CD8-positive, alpha-beta T cell (primary cell): ENCODE measurements at places on chromosomes 3 and 15.

GRCh38 chr15:88465633-88466224 lies 1.5 kb downstream of the MRPL46 start:
- no peak for DNase-seq

GRCh38 chr15:43241100-43241499 lies 20.3 kb upstream of the EPB42 start:
- no peak for DNase-seq

GRCh38 chr3:105829229-105829628 lies 39.6 kb downstream of the CBLB start:
- DNase-seq: peak; percentile 38

GRCh38 chr15:70195587-70196305 lies 98.0 kb upstream of the TLE3 start:
- DNase-seq: no peak

DNA sequence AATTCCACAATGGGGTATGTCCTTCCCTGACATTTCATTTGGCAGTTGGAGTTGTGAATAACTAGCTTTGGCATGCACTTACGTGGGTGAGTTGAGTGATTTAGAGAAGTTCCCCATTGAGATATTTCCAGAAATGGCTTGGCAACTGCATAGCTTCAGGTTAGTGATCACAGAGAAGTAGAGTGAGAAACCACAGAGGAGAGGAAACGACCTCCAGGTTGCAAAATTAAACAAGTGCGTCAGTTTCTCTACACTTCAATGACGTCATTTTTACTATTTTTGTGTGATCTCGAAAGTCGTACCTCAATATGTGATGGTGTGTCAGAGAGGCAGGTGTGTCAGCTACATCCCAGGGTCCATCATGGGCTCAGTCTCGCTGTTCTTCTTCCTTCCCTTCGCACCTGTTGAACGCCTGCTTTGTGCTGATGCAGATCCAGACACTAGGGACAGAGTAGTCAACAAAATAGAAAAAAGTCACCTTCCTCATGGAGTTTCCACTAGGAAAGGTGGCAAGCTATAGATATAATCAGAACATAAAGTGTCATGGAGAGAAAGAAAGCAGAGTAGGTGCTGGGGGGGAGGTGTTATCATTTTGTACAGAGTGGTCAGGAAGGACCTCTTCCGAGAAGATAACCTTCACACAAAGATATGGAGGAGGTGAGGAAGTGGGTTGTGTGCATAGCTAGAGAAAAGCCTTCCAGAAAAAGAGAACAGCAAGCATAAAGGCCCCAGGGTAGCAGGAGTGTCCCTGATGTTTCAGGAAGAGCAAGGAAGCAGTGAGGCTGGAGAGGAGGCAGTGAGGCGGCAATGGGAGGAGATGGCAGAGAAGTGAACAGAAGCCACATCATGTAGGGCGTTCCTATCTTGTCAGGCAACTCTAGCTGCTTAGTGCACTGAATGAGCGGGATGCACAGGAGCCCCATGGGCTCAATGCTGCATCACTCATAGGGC lies 75.6 kb downstream of the MCTP2 start:
- no peak for DNase-seq

DNA sequence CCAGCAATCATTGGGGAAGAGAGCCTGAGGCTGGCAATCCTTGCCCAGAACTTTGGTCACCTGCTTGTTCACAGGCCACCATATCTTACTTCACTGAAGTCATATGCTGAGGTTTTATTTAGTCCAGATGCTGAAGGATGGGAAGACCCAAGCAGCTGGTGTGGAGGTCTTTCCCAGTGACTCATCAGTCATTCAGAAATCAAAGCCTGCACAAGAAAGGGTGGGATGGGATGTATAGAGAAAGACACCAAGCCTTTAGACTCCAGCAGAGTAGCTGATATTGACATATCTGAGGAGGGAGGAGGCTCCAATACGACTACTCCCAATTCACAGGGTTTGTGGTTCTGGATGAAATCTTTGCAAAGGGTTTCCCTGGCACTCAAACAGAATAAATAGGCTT lies 13.0 kb upstream of the PHLDB2 start:
- no peak for DNase-seq

DNA sequence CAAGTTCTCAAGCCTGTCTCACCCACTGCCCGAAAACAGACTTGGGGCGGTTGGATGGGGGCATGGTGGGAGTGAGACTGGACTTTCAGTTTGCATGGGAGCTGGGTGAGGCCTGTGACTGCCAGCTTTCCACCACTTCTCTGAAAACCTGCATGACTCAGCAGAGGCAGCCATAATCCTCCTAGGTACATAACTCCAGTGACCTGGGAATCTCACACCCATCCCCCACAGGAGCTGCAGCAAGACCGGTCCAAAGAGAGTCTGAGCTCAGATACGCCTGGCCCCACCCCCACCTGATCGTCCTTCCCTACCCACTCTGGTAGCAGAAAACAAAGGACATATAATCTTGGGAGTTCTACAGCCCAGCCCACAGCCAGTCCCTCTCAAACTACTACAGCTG lies 107.2 kb downstream of the NSMCE3 start:
- no peak for DNase-seq

DNA sequence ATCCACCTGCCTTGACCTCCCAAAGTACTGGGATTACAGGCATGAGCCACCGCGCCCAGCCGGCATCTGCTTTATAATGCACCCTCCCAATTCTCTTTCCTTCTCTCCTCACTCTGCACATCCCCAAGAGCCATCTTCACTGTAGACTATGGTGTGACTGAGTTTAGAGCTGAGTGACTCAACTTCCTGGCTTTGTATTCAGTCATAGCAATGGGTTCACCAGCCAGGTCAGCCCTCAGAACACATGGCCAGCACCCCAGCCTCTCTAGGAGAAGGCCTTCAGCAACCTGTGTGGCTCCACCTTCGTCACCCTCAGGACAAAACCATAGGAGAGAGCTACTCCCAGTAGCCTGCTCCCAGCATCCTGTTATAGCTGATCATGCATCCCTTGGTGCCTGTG lies 33.0 kb downstream of the ARID3B start:
- DNase-seq: no peak

DNA sequence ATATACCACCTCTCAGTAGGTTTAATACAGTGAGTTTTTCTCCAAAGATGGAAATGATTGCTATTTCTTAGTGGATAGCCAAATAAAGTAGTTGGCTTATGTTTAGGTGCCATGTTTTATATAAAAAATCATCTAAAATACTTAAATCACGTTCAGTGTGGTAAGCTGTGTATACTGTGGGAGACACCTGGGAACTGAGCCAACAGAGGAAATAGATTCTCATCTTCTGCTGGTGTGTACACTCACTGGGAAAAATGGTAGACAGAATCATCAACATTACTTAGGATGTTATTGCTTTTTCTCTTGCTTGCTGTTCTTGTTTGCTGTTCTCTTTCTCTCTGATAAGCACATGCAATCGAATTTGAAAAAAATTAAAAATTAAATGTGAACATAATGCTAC lies 112.6 kb upstream of the MB21D2 start:
- DNase-seq: no peak

DNA sequence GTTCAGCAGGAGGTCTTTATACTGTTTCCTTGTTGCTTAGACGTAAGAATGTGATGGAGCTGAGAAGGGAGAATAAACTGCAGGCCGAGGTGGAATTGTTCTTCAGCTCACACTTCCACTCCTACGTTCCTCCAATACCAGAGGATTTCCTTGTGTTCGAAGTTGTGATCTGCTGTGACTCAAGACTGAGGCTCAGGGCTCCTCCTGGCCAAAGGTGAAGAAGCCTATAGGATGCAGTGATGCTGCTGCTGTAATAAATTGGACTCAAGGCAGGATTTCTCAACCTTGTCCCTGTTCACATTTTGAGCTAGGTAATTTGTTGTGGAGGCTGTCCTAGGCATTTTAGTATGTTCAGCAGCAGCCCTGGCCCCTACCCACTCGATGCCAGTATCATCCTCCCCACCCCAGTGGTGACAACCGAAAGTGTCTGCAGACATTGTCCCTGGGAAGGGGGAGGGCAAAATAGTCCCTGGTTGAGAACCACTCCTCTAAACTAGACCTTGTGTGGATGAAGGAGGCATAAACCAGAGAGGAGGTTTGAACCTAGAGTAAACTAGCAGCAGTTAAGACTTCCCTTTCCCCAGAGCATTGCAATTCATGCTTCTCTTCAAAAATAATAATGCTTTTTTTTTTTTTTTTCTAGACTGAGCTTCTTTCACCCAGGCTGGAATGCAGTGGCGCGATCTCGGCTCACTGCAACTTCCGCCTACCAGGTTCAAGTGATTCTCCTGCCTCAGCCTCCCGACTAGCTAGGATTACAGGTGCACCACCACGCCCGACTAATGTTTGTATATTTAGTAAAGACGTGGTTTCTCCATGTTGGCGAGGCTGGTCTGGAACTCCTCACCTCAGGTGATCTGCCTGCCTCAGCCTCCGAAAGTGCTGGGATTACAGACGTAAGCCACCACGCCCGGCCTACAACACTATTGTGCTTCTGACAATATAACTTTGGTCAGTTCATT lies 11.1 kb downstream of the RAP2B start:
- DNase-seq: no peak
